Ascending aorta (tissue), 2 donors: ENCODE measurements at places on chromosomes 2 and 18. TPM values are rescaled to one million over a fixed set of nuclear protein-coding genes. Genes with fewer than 3 reads are reported as not detected.
A peak's percentile ranks its signal among the peaks of the same experiment; 100 is the strongest.

GRCh38 chr2:197108758-197109157 is 182.3 kb upstream of the PGAP1 start:
- no peaks in the 10 kb centered on the region for H3K27me3 ChIP-seq
- peaks cover 16% of the 10 kb centered on the region for H3K4me1 ChIP-seq
- peak; percentile 81 for DNase-seq

DNA sequence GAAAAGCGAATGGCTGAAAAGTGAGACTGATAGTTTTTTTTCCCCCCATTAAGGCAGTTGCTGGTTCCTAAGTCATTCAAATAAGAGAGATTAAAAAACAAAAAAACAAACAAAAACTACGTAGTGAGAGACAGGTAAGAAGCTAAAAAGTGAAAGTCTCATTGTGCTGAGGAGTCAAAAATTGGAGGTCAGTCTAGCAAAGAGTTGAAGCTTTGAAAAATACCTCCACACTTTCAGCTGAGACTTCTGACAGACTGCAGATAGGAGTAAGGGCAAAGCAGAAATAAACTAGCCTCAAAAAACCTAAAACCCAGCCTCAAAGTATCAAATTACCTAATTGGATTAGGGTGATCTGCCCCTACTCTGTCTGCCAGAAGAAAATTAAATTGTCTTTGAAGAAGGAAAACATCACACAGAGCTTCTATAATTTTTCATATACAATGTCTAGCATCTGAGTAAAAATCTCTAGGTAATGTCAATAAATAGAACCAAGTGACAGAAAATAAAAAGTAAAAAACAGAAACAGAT is 10.9 kb upstream of the EIF2AK3 start:
- H3K36me3 ChIP-seq, result no peaks in the 10 kb centered on the region
- no peaks in the 10 kb centered on the region for H3K27me3 ChIP-seq
- no peak for DNase-seq
- no peak overlapping the region for H3K27ac ChIP-seq

GRCh38 chr2:50535256-50535655 is 496.7 kb downstream of the NRXN1 start:
- H3K4me3 ChIP-seq, result no peak overlapping the region
- DNase-seq, result no peak
- no peaks in the 10 kb centered on the region for H3K4me1 ChIP-seq
- H3K36me3 ChIP-seq, result no peaks in the 10 kb centered on the region
- H3K27ac ChIP-seq, result no peak overlapping the region

The NEURL3 gene
- not detected for total RNA-seq

GRCh38 chr2:17388798-17389197 is 129.4 kb downstream of the RAD51AP2 start:
- no peak overlapping the region for H3K27ac ChIP-seq
- H3K36me3 ChIP-seq, result no peaks in the 10 kb centered on the region
- H3K4me3 ChIP-seq, result no peak overlapping the region
- no peaks in the 10 kb centered on the region for H3K27me3 ChIP-seq
- no peaks in the 10 kb centered on the region for H3K4me1 ChIP-seq

The AGXT gene
- not detected for total RNA-seq

DNA sequence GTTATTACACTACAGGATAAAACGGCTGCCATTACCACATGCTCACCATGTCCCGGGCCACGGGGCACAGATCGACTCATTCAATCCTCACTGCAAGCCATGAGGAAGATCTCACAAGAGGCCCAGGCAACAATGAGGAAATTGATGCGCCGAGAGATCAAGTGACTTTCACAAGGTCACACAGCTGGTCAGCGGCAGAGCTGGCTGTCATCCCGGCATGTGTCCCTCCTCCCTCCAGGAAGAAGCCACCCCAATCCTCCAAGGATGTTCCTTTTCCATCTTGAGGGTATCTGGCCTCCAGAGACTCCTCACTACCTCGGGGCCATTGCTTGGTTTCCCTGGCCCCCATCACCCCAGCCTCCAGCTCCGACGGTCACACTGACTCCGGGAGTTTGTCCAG is 65.3 kb upstream of the GLI2 start:
- DNase-seq, result no peak
- H3K36me3 ChIP-seq, result no peaks in the 10 kb centered on the region
- H3K4me3 ChIP-seq, result no peak overlapping the region
- no peak overlapping the region for H3K27ac ChIP-seq
- no peaks in the 10 kb centered on the region for H3K4me1 ChIP-seq
- H3K27me3 ChIP-seq, result peaks cover 6% of the 10 kb centered on the region

The C2orf81 gene
- 10.3 TPM for total RNA-seq

DNA sequence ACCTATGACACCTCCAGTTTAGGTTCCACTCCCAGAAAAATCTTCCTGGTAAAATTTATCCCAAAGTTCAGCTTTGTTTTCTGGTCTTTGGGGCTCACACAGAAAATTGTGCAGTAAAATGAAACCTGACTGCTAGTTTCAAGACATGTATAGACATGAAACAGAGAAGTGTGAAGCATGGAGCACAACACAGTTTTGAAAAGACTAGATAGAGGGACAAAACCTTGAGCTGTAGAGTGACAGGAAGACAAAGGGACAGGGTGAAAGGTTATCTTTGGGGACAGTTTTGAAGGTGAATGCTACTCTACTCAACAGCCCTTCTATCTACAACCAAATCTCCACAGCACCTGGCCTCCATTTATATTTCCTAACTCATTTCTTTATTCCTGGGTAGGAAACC is 352.6 kb downstream of the RBM43 start:
- H3K27ac ChIP-seq, result no peak overlapping the region
- H3K4me1 ChIP-seq, result no peaks in the 10 kb centered on the region
- H3K4me3 ChIP-seq, result no peak overlapping the region
- no peaks in the 10 kb centered on the region for H3K36me3 ChIP-seq
